Myocyte (in vitro differentiated cells): ENCODE measurements at places on chromosomes 3 and 15.

DNA sequence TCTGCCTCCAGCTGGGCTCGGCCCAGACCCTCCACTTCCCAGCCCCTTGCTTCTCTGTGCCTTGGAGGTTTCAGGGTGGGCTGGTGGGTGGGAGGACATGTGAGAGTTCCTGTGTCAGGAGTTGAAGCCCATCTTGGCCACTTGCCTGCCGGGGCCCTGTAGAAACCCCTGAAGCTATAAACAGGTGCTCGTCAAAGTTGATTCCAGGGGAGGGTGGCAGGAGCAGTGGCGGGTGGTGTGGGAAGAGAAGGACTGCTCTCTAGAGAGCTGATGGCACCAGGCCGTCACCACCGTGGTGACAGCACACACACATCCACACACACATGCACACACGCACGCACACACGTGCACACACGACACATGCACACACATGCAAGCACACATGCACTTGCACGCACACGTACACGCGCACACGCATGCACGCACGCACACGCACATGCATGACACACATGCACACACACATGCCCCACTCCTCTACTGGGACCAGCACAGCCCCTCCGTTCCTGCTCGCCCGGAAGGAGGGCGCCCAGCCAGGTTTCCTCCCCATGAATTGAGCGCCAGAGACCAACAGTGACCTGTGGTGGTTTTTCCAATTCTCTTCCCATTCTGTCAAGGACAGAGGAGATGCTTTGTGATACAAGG is 56.3 kb upstream of the CGNL1 start:
- no peak for DNase-seq

DNA sequence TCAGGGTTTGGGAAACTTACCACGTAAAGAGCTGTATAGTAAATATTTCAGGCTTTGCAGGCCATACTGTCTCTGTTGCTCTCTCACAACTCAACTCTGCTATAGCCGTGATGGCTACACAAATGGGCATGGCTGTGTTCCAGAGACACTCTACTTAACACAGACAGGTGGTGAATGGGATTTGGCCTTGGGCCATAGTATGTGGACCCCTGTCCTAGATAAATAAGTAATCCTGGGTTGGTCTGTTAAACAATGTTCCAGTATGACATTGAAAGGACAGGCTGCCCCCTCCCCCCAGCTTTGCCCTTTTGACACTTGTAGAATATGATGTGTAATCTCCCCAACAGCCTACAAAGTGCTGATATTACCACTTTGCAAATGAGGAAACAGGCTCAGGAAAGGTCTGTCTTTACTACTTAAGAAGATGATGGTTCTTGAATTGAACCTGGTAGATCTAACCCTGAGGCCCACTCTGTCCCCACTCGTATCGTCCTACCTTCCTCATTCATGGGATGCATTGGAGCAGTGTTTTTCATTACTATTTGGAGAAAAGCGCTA is 38.4 kb downstream of the SLCO3A1 start:
- DNase-seq = no peak

DNA sequence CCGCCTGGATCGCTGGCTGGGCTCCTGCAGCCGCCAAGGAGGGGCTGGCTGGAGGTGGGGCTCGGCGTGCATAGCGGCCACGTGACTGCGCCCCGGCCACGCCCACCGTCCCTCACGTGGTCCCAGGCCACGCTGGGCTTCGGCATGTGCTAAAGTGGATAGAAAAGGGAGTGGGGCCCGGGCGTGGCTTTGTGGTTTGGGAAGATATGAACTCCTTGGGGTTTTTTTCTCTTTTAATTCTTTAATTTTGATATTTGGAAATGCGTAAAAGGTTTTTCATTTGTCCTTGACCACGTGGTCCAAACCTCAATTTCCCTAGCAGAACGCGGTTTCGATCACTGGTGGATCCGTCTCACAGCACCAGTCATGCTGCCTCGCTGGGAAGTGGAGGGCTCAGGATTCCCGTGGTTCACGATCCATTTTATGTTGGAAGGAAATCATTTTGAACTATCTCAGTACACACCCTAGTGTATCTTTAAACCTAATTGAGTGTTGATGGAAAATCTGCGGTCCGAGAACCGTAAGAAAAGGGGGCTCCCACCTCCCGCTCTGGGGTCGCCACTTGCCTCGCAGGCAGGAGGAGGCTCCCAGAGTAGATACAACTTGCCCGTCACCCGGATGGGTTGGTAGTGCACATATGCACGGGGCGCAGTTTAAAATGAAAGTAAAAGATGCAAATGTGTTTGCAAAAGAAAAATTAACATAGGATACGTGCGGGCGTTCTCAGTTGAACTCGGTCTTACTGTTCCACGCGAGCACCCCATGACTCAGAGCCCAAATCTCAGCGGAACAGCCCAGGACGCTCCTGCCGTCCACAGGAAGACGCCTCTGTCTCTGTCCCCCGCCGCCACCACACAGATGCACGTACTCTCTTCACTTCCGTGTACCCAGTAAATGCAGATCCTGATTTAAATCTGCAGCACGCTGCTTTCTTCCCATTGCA is 141.9 kb downstream of the PGPEP1L start:
- DNase-seq = no peak

DNA sequence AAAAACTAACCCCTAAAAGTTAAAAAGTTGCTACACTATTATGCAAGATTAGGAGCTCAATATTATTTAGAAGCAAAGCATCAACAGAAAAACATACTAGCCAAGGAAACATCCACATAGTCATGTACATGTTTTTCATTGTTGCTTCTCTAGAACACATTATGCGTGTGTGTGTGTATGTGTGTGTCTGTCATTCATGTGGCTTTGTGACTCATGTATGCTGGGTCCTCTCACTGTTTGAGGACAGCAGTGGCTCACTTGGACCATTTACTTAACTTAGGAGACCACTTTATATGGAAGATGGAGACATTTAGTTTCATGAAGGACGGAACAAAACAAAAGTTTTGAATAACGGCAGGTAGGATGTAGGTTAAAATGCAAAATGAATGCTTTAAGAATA is 219.4 kb upstream of the THBS1 start:
- DNase-seq = peak; percentile 59
